D721Med (cell line): ENCODE measurements at places on chromosomes 4 and X.

DNA sequence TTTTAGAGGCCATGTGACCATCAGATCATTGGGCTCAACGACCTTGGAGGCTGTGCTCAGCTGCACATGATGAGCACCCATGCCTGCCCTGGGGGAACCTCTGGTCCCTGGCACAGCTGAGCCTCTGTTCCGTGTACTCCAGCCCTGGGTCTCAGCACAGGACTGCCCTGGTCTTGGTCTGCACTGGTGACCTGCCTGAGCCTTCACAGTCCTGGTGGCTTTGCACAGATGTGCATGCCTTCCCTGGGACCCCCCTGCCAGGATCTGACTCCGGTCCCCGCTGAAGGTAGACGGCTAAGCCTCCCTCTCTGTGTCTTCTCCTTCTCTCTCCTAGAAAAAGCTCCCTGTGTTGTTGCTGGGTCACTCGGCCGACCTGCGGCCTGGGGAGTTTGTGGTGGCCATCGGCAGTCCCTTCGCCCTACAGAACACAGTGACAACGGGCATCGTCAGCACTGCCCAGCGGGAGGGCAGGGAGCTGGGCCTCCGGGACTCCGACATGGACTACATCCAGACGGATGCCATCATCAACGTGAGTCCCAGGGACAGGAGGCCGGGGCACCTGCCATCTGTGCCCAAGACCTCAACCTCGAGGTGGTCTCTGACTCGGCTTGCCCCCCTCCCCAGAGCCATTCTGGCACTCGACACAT lies 21.6 kb downstream of the HTRA3 start:
- DNase-seq: no peak

- peak; percentile 35 for DNase-seq
Observed at GRCh38 chrX:1618689-1619088, 3.8 kb downstream of the ASMT start.

DNA sequence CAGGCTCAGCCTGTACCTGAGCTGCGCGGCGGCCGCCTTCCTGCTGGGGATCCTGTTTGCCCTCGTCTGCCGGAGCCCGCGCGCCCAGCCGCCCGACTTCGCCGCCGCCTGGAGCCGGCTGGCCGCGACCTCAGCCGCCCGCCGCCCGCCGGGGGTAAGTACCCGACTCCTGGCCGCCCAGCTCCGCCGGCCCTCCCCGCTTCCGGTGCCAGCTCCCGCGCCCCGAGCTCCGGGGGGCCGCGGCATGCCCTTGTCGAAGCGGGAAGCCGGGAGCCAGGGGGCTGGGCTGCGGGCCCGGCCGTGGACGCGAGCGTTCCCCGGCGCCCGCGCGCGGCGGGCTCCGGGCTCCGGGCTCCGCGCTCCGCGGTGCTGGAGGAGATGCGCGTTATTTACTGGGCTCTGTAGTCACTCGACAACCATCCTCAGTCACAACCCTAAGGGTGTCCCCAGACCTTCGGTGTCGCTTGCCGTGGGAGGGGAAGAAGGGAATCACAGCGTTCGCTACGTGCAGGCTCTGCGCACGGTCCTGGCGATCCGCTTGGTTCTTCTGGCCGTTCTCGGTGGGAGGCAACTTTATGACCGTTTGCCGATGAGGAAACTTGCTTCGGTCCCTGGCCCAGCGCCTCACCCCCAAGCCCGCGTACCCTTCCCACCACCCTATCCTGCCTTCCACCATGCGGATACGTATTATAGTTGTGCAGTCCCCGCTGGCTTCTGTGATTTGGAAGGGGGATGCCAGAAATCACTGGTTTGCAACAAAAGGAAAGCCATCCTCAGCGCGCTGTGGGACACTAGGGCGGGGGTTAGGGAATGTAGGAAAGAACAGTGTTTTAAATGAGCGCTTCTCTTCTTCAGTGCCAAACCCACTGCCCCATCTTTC lies 944 bp downstream of the SNX25 start:
- DNase-seq: no peak

DNA sequence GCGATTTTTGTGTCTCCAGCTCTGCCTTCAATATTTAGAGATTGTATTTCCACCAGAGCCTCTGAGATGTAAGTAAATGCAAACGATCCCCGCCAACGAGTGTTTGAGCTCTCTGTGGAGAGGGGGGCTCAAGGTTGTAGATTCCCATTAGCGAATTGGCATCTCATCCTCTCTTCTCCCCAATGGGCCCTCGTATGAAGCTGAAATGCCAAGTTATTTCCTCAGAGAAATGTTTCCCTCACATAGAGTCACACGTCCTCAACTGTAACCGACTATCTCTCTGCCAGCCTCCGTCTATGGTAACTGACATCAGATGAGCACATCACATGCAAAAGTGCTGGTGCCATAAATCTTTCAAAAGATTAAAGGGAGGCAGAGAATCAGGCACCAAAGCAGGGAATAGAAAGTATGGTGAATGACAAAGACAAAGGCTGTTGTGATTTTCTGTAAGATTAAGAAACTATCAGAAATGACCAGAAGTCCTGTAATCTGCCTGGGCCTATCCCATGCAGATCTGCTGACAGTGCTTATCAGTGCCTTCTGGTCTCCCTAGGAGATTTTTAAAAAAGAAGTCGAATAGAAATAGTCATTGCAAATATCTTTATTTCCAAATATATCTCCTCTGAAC lies 157.1 kb downstream of the PDGFRA start:
- DNase-seq: no peak

- no peak for DNase-seq
Observed at GRCh38 chr4:79759793-79760192, 313.2 kb downstream of the ANTXR2 start.

DNA sequence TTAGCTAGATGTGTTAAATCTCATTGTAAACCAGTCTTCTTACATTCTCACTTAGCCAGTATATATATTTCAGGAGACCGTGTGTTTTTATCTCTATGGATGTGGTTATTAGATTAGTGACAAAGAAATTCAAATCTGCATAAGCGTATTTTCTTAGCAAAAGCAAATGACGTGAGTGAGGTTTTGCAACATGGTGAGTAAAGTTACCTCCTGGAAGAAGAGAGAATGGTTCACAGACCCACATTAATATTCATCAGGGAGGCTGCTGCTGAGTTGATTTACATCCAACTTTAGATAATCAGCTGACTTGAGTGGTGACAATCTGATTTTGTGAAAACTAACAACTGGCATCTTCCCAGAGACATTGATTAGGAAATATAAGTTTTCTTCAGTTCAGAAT lies 589.9 kb upstream of the GALNT7 start:
- no peak for DNase-seq

GRCh38 chr4:24768006-24768405 lies 27.4 kb upstream of the SOD3 start:
- DNase-seq: no peak

- DNase-seq: no peak
Observed at GRCh38 chr4:6423575-6423974, 48.8 kb downstream of the PPP2R2C start.

- DNase-seq: no peak
Observed at GRCh38 chrX:78622831-78623230, 36.3 kb downstream of the RTL3 start.

DNA sequence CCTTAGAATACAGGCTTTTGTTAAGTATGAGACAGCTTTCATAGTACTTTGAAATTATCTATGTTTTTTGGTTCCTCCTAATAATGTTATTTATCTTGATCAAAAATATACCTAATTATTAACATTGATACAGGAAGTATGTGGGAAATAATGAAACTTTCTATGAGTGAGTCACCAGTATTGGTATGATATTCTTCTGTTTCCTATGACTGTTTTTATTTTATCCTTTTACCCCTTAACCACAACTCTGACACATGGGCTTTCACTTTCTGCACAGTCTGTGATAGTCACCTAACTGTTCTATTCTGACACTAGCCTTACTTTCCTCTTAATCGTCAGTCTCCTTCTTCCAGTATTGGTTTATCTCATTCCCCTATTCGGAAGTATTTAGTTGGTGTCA lies 4.7 kb downstream of the THAP9 start:
- no peak for DNase-seq

DNA sequence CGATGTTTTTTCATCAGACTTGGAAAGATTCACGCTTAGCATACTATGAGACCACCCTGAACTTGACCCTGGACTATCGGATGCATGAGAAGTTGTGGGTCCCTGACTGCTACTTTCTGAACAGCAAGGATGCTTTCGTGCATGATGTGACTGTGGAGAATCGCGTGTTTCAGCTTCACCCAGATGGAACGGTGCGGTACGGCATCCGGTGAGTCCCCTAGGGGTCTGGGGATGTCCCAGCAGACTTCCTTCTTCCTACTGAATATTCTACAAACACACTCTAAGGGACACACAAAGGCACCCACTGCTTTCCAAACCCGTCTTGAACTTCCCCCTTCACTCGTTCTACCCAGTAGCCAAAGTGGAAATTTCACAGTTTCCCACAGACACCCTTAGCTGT lies 9.3 kb downstream of the GABRQ start:
- no peak for DNase-seq

- no peak for DNase-seq
Observed at GRCh38 chrX:38985375-38985774, 184.1 kb downstream of the MID1IP1 start.

- peak; percentile 45 for DNase-seq
Observed at GRCh38 chr4:10157478-10158332, 41.1 kb upstream of the WDR1 start.

DNA sequence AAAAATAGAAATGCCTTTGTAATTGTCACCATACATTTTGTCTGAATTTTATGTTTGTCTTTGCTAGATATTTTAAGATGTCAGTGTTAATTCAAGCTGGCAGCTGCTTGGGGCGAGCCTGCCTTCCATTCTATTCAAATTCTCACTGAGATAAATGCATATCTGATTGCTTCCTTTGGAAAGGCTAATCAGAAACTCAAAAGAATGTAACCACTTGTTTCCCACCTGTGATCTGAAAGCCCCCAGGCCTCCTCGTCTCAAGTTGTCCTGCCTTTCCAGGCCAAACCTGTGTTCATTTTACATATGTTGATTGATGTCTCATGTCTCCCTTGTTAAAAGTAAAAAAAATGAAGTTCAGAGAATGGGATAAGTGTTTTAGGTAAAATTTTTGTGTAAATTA lies 318.7 kb upstream of the TECRL start:
- no peak for DNase-seq

GRCh38 chr4:3011456-3012220 lies 48.3 kb downstream of the GRK4 start:
- no peak for DNase-seq

DNA sequence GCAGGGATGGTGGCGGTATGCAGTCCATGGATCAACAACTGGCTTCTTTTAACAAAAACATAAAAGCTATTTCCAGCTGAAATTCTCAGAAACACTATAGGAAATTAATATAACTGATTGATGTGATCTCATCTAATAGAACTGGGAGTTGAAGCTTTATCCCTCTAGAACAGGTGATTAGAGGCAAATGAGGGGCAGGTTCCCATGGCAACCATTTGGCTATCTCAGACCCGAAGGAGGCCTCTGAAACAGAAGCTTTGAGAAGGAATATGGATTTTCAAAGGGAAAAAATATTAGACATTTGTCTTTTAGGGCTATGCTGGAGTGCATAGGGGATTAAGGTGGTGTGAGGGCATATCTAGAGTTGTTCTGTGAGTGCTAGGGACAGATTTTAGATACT lies 50.0 kb downstream of the IGSF1 start:
- DNase-seq: no peak

DNA sequence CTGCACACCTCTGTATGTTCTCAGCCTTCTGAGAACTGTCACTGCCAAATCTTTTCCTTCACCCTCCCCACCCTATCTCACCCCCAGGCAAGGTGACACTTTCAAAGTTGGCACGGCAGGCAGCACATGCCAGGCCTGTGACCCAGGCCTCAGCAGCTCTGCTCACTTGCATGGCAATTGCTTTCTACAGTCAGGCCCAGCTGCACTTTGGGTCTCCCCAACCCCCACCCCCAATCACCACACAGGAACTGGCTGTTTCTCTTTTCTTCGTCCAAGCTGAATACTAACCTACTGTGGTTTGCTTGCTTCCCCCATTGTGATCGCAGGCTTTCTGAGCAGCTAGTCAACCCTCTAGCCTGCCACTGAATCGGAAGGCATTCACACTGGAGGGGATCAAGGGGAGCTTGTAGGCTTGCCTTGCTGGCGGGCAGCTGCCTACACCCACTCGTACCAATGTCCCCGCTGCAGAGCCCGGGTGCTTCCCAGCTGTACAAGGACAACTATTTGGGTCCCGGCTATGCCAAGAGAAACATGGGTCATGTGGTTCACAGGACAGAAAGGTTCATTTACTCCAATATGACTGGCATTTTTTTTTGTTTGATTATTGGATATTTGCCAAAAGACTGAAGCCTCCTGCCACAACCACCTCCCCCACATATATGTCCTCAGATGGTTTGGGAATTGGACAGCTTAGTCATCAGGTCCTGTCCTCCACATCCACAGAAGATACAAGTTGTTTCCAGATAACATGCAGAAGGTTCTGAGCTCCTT lies 28.1 kb downstream of the SLC25A43 start:
- no peak for DNase-seq

DNA sequence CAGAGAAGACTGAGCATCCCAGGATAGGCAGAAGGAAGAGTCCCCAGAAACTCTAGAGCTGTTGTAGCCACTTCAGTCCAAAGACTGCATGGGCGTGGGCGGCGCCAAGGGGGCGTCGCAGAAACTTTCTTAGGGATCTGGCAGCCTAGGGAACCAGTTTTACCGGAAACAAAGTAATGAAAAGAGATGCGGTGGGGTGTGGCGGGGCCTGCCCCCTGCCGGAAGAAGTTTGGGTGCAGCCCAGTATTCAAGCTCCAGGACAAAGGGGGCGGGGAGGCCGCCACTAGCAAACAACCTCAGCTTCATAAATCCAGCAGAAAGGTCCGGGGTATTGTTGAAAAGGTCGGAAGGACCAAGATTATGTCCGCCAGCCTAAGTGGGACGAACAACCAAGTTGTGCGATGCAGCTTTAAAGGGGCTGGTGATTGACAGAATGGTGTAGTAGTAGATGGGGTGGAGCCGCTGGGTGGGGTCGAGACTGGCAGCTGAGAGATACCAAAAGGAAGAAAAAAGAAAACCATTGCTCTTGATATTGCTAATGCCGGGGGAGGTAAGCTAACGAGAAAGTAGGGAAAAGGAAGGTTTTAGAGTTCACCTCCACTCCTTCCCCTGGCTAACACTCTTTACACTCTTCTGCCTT lies 190.5 kb downstream of the RRAGB start:
- DNase-seq: no peak

DNA sequence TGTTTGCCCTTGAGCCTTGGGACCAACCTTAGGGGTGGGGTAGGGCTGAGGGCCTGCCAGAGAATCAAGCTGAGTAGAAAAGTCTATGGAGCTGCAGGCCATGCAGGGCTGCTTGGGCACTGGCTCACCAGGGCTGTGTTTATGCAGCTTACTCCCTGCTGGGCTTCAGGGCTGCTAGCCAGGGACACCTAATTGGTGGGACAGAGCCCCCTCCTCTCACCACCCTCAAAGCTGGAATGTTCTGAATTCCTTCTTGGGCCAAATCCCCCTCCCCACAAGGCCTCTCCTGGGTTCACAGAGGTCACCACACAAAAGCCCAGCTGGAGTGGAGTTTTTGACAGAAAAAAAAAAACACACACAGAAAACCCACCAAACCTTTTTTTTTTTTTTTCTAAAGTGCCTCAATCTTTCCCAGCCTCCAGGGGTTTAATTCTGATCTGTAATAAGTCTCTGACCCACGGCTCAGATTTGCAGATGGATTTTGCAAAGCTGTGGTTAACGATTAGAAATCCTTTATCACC lies at the start of gene CLDN2:
Gene CLDN2, plus strand, starts transcription at position 471 of the 521 bp plus-strand sequence. CDS start 7,827 bp downstream, outside the sequence.
- DNase-seq: no peak
